Ureter (tissue), 1 donor: ENCODE measurements at places on chromosomes 1 and 21. TPM values are rescaled to one million over a fixed set of nuclear protein-coding genes. Genes with fewer than 3 reads are reported as not detected.

Gene RGSL1
- not detected for total RNA-seq

Gene OR1C1
- total RNA-seq = not detected

DNA sequence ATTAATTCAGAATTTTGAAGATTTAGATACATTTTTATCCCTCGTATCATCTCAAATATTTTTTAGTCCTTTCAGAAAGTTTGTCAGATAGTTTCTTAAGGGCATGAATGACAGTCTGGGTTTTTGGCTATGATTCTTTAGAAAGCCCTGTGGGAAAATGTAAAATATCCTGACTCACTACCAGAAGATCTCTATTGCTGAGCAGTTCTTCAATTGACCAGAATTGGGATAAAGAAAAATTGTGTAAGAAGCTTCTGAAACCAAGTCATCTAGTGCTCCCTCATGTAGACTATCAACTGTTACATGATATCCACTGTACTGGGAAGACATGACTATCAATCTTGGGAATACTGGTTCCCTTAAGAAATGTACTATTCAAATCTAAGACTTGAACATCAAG, 608.3 kb upstream of the CHRM3 start:
- no peak for DNase-seq

GRCh38 chr1:177947623-177948022, 22.2 kb downstream of the SEC16B start:
- DNase-seq = no peak

GRCh38 chr1:174165471-174166137, 6.3 kb downstream of the RABGAP1L start:
- no peak for DNase-seq

DNA sequence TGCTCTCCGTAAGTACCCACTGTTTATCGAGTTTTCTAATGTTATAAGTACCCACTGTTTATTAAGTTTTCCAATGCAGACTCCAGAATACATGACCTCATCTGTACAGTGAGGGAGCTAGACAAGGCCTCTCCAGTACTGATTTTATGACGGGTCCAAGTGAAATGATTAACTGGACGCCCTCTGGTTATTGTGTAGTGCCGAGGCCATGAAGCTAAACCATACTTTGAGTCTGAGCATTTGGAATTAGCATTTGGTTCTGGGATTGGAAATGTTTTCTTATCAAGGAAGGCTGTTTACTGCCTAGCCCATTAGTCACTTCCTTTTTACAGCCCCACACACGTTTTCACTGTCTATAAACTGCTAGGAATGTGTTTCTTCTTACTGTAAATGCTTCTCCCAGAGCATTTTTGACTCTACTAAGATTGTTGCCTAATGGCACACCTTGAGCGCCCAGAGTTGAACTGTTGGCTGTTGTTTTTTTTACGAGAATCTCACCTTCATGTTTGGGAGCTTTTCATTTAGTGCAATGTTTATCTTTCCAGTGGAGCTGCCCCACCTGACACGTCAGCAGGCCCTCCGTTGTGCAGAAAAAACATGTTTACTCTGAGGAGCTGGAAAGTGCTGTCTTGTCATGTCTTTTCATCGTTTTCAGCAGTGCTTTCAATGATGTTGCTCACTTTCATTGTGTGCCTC, 26.9 kb downstream of the SPATA46 start:
- DNase-seq = no peak

- DNase-seq = no peak
Measured at GRCh38 chr1:168259567-168259966, 21.1 kb upstream of the TBX19 start.
